ENCODE measurements at places on chromosomes 11 and 22. TPM values are rescaled to one million over a fixed set of nuclear protein-coding genes. Genes with fewer than 3 reads are reported as not detected.
A peak's percentile ranks its signal among the peaks of the same experiment; 100 is the strongest.

- DNase-seq = peak; percentile 37
These were observed 429.5 kb downstream of the TBC1D22A start for GRCh38 chr22:47191671-47192650.

DNA sequence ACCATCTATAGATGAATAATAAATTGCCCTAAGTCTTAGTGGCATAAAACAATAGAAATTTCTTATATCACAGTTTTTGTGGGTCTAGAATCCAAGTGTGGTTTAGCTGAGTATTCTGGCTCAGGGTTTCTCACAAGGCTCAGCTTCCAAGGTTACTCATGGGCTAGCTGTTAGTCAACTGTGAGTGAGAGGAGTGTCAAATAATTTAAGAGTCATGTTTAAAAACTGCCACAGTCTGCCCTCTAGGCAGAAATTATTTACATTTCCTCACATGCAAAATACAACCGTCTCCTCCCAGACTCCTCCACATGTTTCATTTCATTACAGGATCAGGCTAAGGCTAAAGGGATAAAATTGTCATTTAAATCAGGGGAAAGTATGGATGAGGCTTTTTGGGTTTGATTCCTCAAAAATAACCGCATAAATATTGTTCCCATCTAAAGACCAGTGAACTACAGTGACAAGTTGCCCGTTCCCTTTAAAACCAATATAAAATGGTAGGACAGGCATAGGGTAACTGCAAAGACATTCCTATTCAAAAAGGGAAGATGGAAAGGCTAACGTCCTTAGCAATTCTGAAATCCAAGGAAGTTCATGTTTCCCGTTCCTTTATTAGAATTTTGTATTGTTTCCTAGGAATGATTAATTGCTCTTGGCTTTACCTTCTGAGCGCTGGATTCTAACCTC lies 324.3 kb downstream of the DYNC2H1 start:
- DNase-seq = no peak

GRCh38 chr11:85652786-85653447 lies 5.2 kb downstream of the TMEM126A start:
- DNase-seq = no peak

DNA sequence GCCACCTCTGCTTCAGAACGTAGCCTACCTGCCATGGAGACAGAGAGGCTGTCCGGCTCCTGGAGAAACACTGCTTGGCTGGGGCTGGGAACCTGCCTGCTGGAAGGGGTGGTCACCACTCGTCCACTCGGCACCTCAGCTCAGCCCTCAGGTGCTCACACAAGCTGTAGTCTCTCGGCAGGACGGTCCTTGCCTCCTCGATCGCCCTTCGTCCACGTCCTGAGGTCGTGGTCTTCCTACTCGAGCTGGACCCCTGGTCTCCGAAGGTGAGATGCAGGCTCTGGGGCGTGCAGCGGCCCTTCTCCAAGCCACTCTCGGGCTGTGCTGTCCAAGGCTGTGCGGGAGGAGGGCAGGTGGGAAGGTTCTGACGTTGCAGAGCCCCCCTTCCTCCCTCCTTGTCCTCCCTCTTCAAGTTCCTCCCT lies at the start of gene TBX10:
Gene TBX10, minus strand, starts transcription at position 326 of the 422 bp plus-strand sequence. Its CDS starts 291 bp downstream, at position 35.
- DNase-seq = no peak

DNA sequence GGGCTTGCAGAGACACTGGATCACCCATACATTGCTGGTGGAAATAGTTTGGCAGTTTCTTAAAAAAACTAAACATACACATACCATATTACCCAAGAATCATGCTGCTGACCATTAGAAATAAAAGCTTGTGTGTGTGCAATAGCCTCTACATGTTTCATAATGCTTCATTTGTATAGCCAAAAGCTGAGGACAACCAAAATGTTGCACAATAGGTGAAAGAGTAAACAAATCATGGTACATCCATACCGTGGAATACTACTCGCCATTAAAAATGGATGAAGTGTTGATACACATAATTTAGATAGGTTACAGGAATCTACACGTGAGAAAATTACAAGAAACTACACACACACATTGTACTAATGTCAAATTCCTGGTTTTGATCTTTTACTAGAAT lies 6.5 kb downstream of the KBTBD3 start:
- DNase-seq = no peak

- no peak for DNase-seq
These were observed 1.8 kb downstream of the ADSL start for GRCh38 chr22:40348025-40348658.

DNA sequence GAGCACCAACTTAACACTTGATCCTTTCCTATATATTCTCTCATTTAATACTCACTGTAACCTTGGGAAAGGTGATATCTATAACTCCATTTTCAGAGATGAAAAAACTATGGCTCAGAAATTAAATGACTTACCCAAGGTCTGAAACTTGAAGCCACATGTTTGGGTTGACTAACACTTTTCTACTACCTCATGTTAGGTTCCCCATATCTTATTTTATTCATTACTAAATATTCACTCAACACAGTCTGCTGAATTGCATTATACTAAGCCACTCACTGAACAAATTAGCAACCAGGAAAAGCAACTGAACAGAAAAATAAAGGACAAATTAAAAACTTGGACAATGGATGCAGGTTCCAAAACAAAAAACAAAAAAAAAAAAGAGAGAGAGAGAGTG lies 59.9 kb downstream of the FAM168A start:
- DNase-seq = no peak

GRCh38 chr11:46216019-46216764 lies 61.3 kb upstream of the CREB3L1 start:
- DNase-seq = no peak

DNA sequence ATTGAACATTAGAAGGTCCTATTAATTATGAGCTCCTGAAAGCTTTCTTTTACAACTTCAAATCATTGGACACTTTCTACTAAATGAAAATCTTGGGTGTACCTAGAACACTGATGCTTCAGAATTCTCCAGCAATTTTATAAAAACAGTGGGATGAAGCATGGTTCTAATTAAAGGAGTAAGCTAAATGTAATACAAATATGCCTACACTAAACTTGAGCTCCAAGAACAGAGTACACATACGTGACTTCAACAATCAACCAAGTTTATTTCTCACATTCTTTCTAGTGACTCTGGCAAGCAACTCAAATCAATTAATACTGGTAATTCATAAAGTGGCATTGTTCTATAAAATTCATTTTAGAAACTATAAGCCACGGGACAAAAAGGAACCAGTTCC lies 55.5 kb downstream of the PITPNB start:
- DNase-seq = no peak

GRCh38 chr22:22843848-22844247 lies 43.8 kb upstream of the IGLL5 start:
- DNase-seq = no peak

DNA sequence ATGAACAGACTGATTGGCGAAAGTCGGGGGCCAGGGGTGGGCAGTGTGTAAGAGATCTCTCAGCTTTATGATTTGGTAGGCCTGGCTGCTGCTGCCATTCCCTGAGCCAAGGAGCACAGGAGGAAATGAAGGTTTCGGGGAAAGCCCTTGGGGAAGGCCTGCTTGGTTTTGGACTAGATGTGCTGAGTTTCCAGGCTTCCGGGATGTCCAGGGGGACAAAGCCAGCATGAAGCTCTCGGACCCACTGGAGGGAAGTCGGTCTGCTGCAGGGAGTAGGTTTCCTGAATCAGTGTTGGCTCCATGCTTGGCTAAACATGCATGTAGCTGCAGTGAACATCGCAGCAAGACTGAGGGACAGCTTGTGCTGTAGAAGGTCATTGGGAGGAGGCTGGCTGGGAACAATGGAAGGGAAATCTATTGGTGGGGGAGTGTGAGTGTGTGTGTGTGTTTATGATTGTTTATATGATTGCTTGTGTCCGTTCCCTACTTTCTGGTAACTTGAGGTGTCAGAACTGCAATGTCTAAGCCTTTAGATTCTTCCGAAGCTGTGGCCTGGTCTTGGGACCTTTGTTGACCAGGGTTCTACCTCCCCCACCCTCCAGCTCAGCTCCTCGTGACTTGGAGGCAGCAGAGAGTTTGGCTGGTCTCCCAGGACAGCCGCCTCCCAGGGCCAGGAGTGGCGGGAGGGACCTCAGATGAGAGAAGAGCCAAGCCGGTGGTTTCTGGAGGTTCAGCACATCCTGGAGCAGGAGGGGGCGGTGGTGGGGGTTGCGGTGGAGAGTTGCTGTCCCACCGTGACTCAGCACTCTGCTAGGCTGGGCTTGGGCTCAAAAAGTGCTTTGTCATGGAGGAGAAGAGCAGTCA lies 4.0 kb upstream of the FTH1 start:
- peak; percentile 98 for DNase-seq

- DNase-seq = no peak
These were observed 263.9 kb upstream of the SESN3 start for GRCh38 chr11:95494856-95495255.

DNA sequence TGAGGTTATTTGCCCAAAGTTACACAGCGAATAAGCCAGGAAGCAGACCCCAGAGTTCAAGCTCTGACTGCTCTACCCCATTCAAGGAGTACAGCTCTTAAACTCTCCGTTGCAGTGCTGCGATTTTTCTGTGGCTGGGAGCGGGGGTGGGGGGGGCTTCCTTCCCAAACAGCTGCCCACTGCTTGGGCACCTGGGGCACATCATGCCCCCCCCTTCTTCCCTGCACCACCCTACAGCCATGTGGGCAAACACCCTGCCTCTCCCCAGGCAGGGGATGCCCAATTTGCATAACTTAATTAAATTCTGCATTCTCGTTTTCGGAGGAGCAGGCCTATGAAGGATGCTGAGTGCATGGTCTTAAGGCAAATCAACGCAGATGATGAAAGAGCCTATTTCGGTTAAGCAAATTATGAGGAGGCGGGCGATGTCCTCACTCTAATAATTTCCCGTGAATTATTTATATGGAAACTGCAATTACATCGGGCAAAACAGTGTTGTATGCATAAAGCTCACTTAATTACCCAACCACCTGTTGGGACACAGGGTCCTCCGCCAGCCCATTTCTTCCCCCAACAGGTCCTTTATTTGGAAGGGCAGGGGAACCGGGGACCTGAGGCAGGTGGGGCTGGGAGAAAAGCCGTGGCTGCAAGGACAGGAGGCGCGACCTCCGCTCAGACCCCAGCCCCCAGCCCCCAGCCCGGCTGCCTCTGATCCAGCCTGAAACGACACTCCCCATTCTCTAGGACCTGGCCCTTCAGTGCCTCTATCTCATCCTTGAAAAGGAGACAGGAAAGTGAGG lies 610.5 kb downstream of the BUD13 start:
- no peak for DNase-seq

GRCh38 chr11:109838026-109838425 lies 255.2 kb upstream of the ZC3H12C start:
- no peak for DNase-seq

GRCh38 chr11:18669219-18669596 lies 29.4 kb upstream of the TMEM86A start:
- no peak for DNase-seq

The PANX3 gene
- not detected for total RNA-seq

The TIMP3 gene
- total RNA-seq = 279 TPM
